Osteocyte (in vitro differentiated cells): ENCODE measurements at places on chromosomes 7 and 10. TPM values are rescaled to one million over a fixed set of nuclear protein-coding genes. Genes with fewer than 3 reads are reported as not detected.
A peak's percentile ranks its signal among the peaks of the same experiment; 100 is the strongest.

- no peaks in the 10 kb centered on the region for H3K36me3 ChIP-seq
- H3K4me3 ChIP-seq: no peak overlapping the region
These were observed 5.4 kb downstream of the CPVL start for GRCh38 chr7:29140873-29141468.

DNA sequence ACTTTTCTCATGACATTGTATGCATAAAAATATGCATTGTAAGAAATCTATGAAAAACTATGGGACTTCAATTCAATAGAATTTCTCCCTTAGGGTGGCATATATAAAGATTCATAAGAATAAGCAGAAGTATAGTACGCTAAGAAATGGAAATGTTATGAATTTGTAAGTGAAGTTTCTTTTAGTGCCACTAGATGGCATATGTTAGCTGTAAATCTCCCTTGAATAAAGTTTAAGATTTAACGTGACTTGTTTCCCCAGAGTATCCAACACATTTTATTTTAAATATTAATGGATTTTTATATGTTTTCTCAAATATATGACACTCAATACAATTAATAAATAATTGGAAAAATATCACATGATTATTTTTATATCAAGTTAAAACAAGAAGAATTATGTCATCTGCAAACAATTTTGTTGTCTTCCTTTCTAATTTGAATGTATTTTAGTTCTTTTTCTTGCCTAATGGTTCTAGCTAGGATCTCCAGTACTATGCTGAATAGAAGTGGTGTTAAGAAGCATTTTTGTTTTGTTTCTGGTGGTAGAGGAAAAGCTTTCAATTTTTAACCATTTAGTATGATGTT is 287.2 kb downstream of the HGF start:
- H3K27me3 ChIP-seq: peaks cover 8% of the 10 kb centered on the region
- H3K4me1 ChIP-seq: peaks cover 12% of the 10 kb centered on the region
- H3K27ac ChIP-seq: no peak overlapping the region
- DNase-seq: no peak

- H3K4me3 ChIP-seq: no peak overlapping the region
- DNase-seq: peak; percentile 1
- H3K36me3 ChIP-seq: no peaks in the 10 kb centered on the region
These were observed 460.0 kb upstream of the NRP1 start for GRCh38 chr10:33794460-33794859.

DNA sequence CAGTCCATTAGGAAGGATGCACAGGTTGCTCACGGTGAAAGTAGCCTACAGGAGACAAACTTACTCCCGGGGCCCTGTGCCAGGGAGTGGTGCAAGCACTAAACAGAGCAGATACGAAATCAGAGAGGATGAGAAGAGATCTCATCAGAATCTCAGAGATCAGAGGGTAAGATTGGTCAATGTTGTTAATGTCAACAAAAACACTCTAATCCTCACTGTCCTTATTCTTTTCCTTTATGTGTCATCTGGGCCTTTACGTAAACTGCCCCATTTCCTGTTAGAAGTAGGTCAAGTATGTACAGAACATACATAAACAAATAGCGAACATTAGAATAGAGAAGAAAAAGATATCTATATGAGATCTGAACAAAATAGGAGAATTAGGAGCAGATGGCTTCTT is 163.1 kb downstream of the PPP1R17 start:
- H3K27me3 ChIP-seq: no peaks in the 10 kb centered on the region
- H3K4me1 ChIP-seq: peaks cover 12% of the 10 kb centered on the region
- no peak for DNase-seq
- no peak overlapping the region for H3K27ac ChIP-seq

- H3K4me3 ChIP-seq: no peak overlapping the region
- no peaks in the 10 kb centered on the region for H3K4me1 ChIP-seq
- no peak for DNase-seq
- H3K27ac ChIP-seq: no peak overlapping the region
These were observed 7.3 kb downstream of the SLC16A9 start for GRCh38 chr10:59702347-59702746.

DNA sequence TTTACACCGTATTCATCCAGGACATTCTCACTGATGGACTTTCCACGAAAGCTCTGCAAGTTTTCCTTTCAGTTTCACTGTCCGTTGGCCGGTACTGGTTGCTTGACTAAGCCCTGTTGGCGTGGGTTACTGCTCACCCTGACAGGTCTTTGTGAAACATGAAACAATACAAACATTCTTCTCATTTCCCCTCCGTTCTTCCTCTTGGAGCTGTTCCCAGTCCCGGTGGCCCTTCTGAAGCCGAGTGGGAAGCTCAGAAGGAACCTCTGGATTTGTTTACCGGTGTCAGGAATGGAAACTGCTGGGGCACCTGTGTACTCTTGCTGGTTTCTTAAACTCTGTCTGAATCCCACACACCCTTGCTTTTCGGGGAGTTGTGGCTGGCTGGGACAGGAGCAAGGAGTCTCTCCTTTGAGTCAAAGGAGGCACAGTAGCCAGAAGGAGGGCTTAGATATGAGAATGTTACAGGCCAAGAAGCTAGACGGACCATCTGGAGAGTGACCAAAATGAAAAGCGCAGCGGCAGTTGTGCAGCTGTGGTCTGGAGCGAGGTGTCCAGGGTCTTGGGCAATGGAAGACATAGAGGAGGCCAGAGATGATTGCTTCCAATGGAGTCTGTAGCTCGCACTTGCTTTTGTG is 45.7 kb downstream of the LYZL2 start:
- peaks cover 14% of the 10 kb centered on the region for H3K27me3 ChIP-seq
- peak overlapping the region; percentile 62 for H3K4me3 ChIP-seq
- DNase-seq: no peak
- H3K36me3 ChIP-seq: no peaks in the 10 kb centered on the region
- peaks cover 18% of the 10 kb centered on the region for H3K4me1 ChIP-seq

DNA sequence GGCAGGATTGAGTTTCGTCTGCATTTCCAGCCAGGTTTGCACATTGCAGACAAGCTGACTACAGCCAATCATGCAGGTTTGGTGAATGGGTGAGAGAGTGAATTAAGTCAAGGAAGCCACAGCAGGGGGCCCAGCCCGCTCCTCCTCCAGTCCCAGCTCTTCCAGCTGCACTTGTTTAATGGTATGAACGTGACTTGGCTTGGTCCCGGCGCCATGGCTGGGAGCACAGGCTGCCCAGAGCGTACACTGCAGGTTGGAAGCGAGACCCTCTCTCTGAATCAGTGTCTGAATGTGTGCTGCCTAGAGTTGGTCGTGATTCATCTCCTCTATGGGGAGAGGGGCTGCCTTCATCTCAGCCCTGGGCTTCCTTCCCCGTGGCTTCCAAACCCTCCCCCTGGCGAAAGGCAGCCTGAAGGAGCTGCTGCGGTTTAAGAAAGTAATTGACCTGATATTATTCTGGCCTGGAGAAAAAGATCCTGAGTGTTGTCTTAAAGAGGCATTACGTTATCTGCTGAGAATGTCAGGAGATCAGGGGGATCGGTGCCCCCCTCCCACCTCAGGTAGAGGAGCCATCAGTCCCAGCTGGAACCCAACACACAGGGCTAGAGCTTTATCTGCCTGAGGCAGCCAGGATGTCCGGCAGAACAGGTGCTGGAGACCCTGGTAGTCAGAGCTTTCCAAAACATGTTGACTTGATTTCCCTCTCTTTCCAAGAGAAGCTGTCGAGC is 132.1 kb downstream of the COL26A1 start:
- no peaks in the 10 kb centered on the region for H3K4me1 ChIP-seq
- no peak for DNase-seq
- no peak overlapping the region for H3K27ac ChIP-seq
- H3K36me3 ChIP-seq: peaks cover 3% of the 10 kb centered on the region
- H3K27me3 ChIP-seq: no peaks in the 10 kb centered on the region
- H3K4me3 ChIP-seq: no peak overlapping the region

- no peak for DNase-seq
- H3K27ac ChIP-seq: peak overlapping the region; percentile 53
- H3K36me3 ChIP-seq: no peaks in the 10 kb centered on the region
- peak overlapping the region; percentile 39 for H3K4me3 ChIP-seq
- H3K27me3 ChIP-seq: no peaks in the 10 kb centered on the region
These were observed 15.5 kb downstream of the CARD11 start for GRCh38 chr7:3028071-3028757.

The SPAG6 gene
- not detected in 2 replicates for total RNA-seq

The SRGN gene
- total RNA-seq: 30.0 and 35.9 TPM in 2 replicates

The SPAM1 gene
- total RNA-seq: not detected in 2 replicates

The STEAP1B gene
- total RNA-seq: 1.3 and 1.4 TPM in 2 replicates
